ENCODE measurements at places on chromosomes 5 and 9. TPM values are rescaled to one million over a fixed set of nuclear protein-coding genes. Genes with fewer than 3 reads are reported as not detected.

Gene ADGRD2
- not detected for total RNA-seq

DNA sequence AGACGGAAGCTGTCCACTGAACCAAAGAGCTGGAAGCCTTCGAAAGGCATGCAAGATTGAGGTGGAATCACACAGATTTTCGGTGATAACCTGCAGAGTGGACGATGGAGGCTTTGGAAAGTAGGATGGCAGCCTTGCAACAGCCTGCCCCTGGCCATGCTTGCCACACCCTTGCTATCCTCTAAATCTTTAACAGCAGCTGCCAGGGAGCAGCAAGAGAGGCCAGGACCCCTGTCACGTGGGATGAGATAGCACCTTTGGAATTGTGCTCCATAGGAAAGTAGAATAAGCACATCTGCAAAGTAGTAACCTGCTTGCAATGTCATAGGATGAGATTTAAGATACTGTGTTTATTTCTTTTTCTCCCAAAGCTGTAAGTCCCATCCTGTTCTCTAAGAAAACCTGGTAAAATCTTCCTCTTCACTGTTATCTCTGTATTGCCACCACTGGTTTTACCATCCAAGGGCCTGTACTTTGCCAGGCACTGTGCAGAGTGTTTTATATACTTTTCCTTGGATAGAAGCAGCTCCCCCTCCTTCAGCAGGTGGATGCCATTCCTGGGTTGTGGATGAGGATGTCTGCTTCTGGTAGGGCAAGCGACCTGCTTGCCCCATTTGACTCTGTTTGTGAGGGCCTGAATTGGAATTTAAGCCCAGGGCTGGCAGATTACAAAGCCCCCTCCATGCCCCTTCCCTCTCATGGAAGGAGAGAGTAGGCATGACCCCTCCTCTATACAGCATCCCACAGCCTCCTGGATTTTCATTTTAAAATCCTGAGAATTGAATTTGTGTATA is 10.1 kb downstream of the TRIO start:
- DNase-seq, result no peak

GRCh38 chr5:86983208-86983607 is 284.5 kb upstream of the RASA1 start:
- DNase-seq, result no peak

Gene GRM6
- total RNA-seq, result not detected

DNA sequence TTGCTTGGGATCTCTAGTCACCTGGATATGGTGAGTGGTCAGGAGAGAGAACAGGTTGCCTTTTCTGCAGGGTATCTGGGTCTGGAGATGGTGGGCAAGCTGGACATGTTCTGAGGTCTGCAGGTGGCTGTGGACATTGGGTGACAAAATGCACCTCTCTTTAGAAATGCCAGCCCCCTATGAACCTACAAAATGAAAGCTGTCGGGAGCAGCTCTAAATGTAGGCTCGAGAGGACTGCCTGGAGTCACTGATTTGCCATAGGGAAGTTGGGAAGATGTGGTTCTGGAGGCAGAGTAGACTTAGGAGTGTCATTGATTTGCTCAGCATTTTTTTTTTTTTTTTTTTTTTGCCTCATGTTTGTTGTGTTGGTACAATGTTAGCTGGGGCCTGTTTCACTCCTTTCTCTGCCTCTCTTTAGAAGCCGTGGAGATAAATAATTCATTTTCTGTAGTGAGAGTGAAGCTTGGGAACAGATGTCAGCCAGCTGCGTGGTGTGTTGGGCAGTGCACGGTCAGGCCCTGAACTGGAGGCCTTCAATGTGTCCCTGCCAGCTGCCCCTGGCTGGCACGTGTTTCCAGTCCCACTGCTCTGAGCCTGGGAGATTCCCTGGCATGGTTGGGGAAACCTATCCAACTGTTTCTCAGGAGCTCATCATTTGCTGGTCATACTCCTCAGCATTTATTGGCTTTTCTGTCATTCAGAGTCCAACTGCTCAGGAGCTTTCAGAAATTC is 5.4 kb downstream of the RGS3 start:
- no peak for DNase-seq

DNA sequence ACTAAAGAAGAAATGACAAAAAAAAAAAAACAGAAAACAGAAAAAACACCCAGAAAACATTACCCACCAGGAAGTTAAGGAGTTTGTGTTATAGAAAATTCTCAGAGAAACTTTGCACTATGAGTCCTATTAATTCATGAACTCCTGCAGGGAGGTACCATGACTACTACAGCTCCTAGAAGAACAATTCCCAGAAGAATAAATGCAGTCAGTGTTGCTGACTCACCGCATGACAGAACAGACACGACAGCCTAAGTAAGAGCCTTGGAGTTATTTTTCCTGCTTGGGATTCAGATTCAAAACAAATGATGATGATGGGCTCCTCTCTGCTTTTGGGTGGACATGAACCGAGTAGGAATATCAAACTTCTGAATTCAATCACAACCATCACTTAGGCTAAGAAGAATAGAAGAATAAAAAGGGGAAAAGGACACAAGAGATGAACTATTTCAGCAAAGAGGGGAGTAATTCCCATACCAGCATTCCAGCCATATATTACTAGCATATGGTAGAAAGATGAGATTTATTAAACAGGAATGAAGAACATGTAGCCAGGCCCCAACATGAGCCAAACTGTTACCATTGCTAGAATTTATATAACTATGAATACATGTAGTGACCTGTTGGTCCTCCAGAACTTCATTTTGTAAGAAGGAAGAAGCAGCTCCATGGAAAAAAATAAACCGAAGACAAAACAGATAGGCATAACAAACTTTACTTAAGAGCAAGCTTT is 209.6 kb upstream of the PDE4D start:
- DNase-seq, result no peak

DNA sequence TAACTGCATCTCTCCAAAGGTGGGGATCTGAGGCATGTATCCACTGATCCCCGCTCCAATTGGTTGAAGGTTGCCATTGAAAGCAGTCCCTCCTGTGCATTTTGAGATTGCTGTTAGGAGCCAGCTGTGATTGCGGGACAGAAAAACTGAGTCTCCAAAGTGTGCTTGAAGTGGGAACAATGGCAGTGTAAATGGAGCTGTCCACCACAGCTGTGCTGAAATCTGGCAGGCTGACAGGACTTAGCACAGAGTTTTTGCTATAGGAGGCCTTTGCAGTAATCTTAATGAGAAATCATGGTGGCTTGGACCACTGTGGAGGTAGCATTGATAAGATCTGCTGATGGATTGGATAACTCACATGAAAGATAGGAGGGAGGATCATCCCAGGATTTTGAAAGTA is 3.3 kb downstream of the RNF20 start:
- no peak for DNase-seq

Gene FOXD4L4
- total RNA-seq, result 1.8 TPM

All from Calu3 (cell line).